ENCODE measurements at places on chromosomes 12 and 14.

- DNase-seq, result no peak
Measured at GRCh38 chr14:74634964-74635363, 22.9 kb upstream of the LTBP2 start.

- no peak for DNase-seq
Measured at GRCh38 chr14:38021861-38022260, 185.8 kb upstream of the SSTR1 start.

- no peak for DNase-seq
Measured at GRCh38 chr12:5456906-5457305, 25.0 kb downstream of the NTF3 start.

GRCh38 chr12:111041091-111041490 lies 120.7 kb upstream of the MYL2 start:
- no peak for DNase-seq
